ENCODE measurements at places on chromosomes 2 and 18.
A peak's percentile ranks its signal among the peaks of the same experiment; 100 is the strongest.

GRCh38 chr18:57430079-57431001 is 4.8 kb upstream of the ONECUT2 start:
- DNase-seq = no peak

GRCh38 chr2:30266051-30266621 is 34.8 kb downstream of the LBH start:
- no peak for DNase-seq

- no peak for DNase-seq
Measured at GRCh38 chr2:123015186-123015585, 1009.9 kb upstream of the CNTNAP5 start.

DNA sequence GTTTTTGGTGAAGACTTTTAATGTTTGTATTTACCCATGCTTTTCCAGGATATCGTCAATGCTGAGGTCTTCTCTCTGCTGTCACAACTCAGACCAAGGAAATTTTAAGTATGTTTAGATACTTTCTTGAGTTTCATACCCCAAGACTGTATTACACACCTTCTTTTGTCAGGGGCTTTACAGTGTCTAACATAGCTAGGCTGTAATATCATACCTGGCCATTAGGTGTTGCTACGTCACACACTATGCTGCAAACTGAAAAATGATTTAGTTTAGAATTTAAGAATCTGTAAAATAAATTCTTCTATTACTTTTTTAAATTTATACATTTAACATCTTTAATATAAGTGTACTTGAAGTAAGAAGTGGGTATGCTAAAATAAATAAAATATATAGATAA is 358.4 kb upstream of the NRP2 start:
- peak; percentile 3 for DNase-seq

DNA sequence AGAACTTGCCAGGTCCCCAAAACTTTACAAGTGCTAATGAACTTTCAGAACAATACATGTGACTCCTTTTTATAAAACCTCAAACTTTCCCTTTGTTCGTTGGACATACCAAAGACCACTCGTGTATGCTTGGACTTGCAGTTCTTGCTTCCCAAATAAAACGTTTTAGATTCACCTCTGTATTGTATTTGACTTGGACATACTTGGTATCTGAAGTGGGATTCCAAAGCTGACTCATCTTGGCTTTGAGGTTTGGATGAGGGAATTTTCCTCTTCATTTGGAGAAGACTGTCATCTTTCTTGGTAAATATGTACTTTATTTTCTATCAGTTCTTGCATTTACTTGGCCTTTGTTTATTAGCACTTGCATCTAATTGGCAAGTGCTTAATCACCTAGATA is 8.0 kb upstream of the CYB5A start:
- peak; percentile 45 for DNase-seq

GRCh38 chr18:58649966-58650816 is 21.1 kb upstream of the MALT1 start:
- DNase-seq = no peak

DNA sequence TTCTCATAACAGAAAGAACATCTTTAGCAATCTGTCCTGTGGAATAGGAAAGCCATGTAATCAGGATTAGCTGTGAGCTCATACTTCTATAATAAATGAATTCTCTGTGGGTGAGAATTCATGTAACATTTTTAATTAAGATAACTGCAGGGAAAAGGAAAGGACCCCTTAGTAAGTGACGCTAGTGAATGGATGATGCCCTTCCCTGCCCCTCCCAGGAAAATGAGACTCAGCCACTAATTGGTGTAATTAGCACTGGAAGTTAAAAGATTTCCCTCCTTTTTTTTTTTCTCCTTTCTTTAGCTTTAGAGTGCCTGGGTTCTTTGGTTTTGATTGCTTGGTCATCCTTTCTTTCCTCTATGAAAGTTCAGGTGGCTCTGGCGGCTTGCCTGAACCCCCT is 90.3 kb downstream of the VWA3B start:
- DNase-seq = no peak

DNA sequence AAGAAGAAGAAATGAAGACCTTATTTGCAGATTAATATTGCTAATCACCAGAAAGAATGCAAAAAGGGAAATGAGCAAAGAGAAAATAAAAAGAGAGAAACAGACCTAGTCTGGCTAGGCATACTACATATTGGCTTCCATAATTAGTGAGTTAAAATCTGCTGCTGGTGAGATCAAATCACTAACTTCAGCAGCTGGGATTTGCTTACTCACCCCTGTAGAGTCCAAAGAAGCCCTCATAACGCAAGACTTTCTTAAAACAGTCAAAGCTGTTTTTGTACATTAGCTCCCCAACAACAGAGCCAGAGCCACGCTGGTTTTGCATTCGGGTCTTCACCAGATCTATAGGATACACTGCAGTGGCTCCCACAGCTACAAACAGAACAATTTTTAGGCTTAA is 80.9 kb downstream of the SLC25A12 start:
- DNase-seq = no peak

GRCh38 chr2:38925982-38926381 is 36.3 kb downstream of the ARHGEF33 start:
- DNase-seq = no peak

DNA sequence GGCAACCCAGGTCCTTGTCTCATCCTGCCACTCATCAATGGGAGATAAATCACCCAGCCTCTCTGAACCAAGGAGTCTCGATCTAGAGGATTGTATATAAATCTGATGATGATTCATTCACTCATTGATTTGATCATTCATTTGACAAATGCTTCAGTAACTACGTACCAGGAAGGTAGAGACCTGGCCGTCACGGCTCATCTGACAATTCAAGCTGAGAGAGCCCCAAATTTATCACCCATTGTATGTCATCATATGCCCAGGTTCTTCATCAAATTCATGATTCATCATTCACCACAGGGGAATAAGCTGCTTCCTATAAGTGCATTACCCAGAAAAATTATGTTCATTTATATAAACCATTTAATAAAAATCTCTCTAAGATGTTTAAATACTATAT is 116.9 kb downstream of the FAM161A start:
- DNase-seq = no peak

- no peak for DNase-seq
Measured at GRCh38 chr2:8527676-8528075, 154.2 kb upstream of the ID2 start.

GRCh38 chr2:183671233-183671632 is 547.0 kb downstream of the NUP35 start:
- no peak for DNase-seq

DNA sequence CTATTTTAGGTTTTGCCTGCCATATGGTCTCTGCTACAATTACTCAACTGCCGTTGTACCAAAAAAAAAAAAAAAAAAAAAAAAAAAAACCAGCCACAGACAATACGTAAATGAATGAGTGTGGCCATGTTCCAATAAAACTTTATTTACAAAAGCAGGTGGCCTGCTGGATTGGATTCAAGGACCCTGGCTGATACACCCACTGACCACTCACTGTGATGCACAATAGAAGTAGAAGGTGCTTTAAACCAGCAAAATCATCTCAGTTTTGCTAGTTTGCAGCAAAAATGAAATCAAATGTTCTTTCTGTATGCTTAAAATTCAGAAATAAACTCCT is 137.4 kb downstream of the AKAIN1 start:
- no peak for DNase-seq

DNA sequence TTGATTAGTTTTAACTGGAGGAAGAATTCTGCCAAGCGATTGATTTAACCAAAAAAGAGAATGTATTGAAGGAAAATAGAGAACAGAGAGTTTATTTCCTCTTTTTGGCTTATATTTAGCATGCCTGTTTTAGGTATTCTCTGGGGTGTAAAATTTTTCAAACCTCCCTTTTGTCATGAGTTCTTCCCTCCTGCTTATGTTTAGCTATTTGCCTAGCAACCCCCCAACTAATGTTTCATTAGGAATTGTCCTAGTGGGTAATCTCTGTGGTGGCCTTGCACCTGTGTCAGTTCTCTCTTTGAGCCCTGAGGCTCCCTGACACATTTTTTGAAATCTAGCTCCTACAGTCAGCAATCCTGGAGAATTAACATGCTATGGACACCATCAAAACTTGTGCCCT is 12.5 kb upstream of the REG1B start:
- DNase-seq = no peak

- DNase-seq = no peak
Measured at GRCh38 chr2:9780368-9781130, 62.7 kb upstream of the TAF1B start.

- DNase-seq = no peak
Measured at GRCh38 chr2:8892111-8892510, 54.7 kb upstream of the KIDINS220 start.

GRCh38 chr2:238006510-238006909 is 39.7 kb downstream of the UBE2F start:
- no peak for DNase-seq

DNA sequence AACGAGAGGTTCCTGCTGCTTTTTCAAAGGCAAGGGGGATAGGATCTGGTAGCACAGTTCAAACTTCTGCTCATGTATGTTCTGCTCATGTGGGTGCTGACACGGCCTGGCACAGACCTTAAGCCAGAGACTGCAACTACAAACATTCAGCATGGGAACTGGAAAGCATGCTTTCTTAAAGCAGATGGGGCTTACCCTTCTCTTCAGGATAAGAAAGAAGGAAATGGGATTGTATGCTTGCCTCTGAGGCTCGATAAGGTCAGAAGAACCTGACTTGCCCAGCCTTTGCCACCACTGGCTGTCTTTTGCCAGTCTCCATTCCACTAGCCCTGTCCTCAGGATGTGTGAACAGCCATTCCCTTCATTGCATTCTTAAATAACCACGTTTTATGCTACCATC is 10.7 kb downstream of the DOCK10 start:
- DNase-seq = no peak
